ENCODE measurements at places on chromosomes 2 and 18.

DNA sequence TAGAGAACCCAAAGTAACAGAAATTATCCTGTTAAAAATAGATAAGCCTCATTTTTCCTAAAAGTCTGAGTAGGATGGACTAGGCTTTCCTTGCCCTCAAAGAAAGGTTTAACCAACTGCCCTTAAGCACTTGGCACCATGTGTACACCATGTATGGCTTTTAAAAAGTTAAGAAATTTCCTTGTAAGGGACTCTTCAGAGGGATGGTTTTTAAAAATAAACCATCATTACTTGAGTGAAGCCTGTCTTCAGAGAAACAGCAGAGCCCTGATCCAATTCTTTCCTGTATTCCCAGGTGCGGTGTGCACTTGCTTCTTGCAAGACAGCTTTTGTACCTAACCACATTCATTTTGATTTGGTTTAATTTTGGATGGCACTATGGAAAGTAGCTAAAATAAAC is 1.1 kb upstream of the NEMP2 start:
- DNase-seq = no peak

- DNase-seq = no peak
Observed at GRCh38 chr2:186717320-186718007, 23.6 kb downstream of the FAM171B start.

GRCh38 chr18:55833543-55833942 is 245.6 kb upstream of the TCF4 start:
- DNase-seq = no peak

DNA sequence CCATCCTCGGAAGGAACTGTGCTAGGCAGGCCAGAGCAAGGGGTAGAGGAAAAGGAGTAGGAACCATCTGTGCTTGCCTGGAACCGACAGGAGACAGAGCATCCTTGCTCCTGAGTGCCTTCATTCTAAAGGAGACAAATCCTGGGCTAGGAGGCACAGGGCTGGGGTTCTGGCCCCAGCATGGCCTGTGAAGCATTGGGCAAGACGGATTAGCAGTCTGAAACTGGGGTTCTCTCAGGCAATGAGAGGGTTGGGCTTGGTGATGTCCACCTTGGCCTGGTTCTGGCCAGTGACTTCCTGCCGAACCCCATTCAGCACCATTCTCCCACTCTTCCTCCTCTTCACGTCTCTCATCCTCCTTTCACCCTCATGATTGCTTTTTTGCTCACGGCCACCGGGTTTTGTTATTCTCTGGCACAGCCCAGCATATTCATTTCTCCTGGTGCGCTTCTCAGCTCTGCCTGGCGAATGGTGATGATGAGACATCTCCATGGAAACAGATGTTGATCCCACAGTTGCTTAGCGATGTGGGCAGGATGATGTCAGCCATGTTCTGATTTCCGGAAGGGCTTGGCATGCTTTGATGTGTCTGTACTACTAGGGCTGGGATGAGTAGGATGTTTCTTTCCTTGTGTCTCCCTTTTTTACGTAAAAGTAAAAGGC is 127.7 kb downstream of the CAPN13 start:
- no peak for DNase-seq

- DNase-seq = no peak
Observed at GRCh38 chr2:10343658-10344057, 41.0 kb downstream of the HPCAL1 start.

DNA sequence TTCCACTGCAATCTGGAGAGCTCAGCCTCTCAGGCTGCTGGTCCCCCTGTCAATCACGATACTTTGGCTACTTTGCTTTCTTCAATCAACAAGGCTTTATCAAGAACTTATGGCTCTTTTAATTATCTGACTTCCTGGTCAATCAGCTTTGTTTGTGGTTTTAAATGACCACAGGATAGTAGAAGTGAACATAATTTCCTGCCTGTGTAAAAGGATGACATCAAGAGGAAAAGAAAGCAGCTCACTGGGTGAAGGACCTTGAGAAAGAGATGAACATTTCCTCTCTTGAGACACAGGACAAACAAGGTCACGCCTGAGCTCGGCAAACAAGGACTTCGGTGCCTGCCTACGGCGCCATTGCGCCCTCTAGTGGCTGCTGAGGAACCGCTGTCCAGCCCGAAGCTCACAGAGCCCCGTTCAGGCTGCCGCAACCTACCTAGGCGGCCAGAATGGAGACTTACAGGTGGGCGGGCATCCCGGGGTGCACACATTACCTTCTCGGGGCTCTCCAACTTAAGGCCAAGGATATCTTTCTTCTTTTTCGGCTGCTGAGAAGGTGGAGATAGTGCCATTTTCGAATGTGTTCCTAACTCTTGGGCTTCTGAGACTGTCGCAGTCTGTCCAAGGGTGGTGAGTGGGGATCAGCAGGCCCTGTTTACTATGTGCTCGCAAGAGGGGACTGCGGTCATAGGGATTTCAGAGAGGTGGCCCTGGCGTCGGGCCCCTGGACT is 54.0 kb downstream of the IL1RL2 start:
- DNase-seq = peak; percentile 46

GRCh38 chr18:69763002-69763401 is 184.7 kb downstream of the CD226 start:
- no peak for DNase-seq

DNA sequence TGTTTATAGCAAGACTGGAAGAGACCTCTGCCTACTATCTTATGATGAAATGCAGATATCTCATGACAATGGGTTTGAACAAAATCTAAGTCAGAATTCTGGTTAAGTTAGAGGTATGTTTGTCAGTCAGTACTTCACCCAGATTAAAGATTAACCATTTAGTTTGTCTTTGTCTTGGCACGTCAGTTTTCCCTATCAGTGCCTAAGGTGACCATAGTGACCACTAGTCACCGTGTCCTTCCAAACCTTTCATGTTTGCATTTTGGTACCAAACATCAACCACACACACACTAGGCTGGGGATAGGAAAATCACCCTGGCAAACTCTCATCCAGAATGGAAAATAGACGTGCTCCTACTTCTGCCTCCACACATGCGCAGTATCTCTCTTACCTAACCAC is 248.9 kb downstream of the PIEZO2 start:
- no peak for DNase-seq

DNA sequence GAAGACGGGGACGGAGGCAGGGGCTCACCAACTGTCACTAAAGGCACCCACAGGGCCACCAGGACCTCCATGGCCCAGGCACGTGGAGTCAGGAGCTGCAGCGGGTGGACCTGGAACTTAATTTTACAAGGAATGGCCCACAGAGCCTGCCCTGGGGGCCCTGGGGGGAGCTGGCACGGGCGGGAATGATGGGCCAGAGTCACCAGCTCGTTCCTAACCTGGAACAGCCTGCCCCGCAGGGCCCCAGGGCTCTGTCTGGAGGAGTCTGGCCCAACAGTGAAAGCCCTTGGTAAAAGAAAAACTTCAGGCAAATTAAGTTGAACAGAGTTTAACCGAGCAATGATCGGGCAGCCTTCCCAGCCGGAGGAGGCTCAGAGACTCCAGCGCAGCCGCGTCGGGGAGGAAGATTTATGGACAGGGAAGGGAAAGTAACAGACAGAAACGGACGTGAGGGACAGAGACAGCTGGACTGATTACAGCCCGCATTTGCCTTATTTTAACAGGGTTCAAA is 118.4 kb upstream of the TMEM18 start:
- no peak for DNase-seq

GRCh38 chr2:78775291-78775690 is 250.2 kb upstream of the REG3G start:
- DNase-seq = no peak

DNA sequence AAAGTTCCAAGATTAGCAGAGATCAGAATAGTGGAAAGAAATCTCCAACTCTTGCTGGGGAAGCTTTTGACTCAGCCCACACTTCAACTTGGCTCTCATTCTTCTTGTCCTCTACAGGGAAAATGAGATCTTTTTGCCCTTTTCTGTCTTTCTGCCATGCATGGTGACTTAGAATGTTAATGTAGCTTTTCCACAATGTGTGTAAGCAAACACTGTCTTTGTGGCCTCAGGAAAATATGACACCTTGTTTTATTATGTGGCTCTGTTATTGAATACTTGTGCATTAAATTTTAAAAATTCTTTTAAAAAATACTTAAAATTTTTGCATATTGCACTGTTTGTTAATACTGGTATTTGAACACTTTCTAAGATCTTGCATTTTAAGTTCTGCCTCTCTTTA is 65.4 kb upstream of the WDR75 start:
- DNase-seq = no peak

- DNase-seq = no peak
Observed at GRCh38 chr2:229610333-229610732, 104.0 kb downstream of the DNER start.

DNA sequence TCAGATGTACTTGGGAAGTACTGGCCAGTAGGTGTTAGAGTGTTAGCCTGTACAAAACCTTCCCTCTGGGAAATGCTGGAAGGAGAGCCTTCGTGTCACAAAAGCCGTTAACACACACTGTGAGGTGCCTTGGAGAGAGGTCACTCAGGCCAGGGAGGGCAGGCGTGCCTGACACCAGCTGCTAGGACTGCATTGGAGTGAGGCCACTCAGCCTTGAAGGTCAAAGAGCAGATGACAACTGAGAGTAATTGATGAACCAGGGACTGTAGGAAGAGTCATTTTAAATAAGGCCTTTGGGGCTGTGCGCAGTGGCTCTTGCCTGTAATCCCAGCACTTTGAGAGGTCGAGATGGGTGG is 45.4 kb downstream of the ASAP2 start:
- no peak for DNase-seq

DNA sequence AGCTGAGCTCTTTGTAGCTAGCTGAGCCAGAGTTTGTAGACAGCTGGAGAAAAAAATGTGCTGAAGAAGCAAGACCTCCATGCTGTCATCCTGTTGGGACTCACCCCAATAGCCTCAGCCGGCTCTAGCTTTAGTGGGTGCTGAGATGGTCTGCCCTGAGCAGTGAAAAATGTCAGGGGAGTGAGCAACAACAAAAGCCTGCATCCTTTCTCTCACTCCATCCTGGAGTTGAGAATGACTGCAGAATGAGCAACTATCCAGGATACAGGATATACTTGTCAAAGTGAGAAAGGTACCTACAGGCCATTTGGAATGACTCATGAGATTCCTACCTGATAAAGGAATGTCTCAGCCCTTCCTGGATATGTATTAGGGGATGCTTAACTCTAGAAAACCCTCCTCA is 146.1 kb upstream of the DLX2 start:
- no peak for DNase-seq

- no peak for DNase-seq
Observed at GRCh38 chr2:8380566-8380965, 301.3 kb upstream of the ID2 start.

DNA sequence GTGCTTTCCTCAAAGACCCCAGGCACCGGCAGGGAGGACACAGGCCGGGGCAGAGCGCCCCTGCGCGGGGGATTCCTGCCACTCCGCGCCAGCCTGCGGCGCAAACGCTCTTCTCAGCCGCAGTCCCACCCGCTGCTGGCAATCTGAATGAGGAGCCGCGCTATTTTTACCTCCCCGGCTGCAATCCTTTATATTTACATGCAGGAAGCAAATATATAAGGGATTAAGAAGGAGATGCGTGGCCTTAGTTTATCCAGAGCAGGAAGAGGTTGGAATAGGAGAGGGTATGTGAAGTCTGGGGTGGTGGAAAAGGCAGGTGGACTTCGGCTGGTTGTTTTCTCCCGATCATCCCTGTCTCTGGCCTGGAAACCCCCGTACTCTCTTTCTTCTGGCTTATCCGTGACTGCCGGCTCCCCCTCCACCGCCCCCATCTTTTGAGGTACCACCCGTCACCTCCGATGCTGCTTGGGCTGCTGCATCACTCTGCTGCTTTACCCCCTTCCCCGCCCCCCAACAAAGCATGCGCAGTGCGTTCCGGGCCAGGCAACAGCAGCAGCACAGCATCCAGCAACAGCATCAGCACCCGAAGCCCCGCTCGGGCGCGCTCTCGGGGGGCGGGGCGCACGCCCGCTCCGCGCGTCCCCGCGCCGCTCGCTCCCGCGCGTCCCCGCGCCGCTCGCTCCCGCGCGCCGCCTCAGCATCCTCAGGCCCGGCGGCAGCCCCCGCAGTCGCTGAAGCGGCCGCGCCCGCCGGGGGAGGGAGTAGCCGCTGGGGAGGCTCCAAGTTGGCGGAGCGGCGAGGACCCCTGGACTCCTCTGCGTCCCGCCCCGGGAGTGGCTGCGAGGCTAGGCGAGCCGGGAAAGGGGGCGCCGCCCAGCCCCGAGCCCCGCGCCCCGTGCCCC is at the start of gene ADAM23:
Gene ADAM23, plus strand, starts transcription at position 700 of the 902 bp plus-strand sequence. CDS start 335 bp downstream, outside the sequence.
- peak; percentile 75 for DNase-seq

DNA sequence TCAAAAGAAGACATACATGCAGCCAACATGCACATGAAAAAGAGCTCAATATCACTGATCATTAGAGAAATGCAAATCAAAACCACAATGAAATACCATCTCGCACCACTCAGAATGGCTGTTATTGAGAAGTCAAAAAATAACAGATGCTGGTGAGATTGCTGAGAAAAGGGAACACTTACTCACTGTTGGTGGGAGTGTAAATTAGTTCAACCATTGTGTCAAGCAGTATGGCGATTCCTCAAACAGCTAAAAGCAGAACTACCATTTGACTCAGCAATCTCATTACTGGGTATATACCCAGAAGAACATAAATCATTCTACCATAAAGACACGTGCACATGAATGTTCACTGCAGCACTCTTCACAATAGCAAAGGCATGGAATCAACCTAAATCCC is 95.5 kb upstream of the XIRP2 start:
- no peak for DNase-seq

GRCh38 chr18:75238100-75238499 is 27.5 kb downstream of the TSHZ1 start:
- no peak for DNase-seq

- DNase-seq = no peak
Observed at GRCh38 chr18:8799596-8800441, 94.5 kb downstream of the MTCL1 start.

- DNase-seq = no peak
Observed at GRCh38 chr2:68134554-68134953, 23.1 kb upstream of the PNO1 start.

- DNase-seq = no peak
Observed at GRCh38 chr2:104850361-104851290, 3.3 kb upstream of the POU3F3 start.

DNA sequence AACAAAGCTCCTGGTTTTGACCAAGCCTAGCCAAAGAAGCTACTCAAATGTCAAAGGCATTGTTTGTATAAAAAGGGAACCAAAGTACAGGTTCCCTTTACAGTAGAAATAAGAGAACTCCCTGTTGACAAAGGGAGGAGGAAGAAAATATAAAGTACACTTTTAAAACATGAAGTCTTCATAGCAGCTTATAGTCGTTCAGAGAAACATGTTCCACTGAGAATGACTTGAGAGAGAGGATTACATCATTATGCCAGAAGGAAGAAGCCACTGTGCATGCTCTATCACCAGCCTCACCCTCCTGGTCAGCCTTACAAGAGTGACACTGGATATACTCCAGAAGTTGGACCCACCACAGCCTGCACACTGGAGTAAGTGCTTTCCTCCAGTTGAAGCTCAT is 2.5 kb upstream of the DHRS9 start:
- no peak for DNase-seq

Measured in D721Med (cell line).